ENCODE measurements at places on chromosomes 1 and 21. TPM values are rescaled to one million over a fixed set of nuclear protein-coding genes. Genes with fewer than 3 reads are reported as not detected.

KIFAP3 gene
- polyA plus RNA-seq, result 256 TPM

HMGN1 gene
- polyA plus RNA-seq, result 2,070 TPM

CNN3 gene
- polyA plus RNA-seq, result 106 TPM

IL22RA1 gene
- polyA plus RNA-seq, result not detected

HAPLN2 gene
- 24.6 TPM for polyA plus RNA-seq

PLEKHG5 gene
- polyA plus RNA-seq, result 28.8 TPM

GBP4 gene
- polyA plus RNA-seq, result not detected

SLAMF6 gene
- polyA plus RNA-seq, result not detected

SLC9C2 gene
- polyA plus RNA-seq, result 0.31 TPM

SLC44A5 gene
- polyA plus RNA-seq, result 53.0 TPM

AMY1B gene
- not detected for polyA plus RNA-seq

All from neural cell (in vitro differentiated cells).